Fibroblast of lung (primary cell): ENCODE measurements at places on chromosomes 16 and 17. TPM values are rescaled to one million over a fixed set of nuclear protein-coding genes. Genes with fewer than 3 reads are reported as not detected.

DNA sequence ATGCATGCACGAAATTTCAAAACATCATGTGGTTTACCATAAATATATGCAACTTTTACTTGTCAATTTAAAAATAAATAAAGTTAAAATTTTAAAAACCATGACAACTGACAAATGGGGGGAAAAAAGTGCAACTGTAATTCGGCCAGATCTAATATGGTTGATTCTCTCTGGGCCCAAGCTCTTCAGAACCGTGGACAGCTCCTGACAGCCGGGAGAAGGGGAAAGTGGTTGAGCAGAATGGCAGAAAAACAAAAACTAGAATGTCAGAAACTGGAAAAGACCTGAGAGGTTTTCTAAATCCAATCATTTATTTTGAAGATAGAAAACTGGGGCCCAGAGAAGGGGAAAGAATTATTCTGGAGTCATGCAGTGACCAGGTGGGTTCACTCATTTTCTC is 126.6 kb downstream of the TMEM132E start:
- peak; percentile 4 for DNase-seq

DNA sequence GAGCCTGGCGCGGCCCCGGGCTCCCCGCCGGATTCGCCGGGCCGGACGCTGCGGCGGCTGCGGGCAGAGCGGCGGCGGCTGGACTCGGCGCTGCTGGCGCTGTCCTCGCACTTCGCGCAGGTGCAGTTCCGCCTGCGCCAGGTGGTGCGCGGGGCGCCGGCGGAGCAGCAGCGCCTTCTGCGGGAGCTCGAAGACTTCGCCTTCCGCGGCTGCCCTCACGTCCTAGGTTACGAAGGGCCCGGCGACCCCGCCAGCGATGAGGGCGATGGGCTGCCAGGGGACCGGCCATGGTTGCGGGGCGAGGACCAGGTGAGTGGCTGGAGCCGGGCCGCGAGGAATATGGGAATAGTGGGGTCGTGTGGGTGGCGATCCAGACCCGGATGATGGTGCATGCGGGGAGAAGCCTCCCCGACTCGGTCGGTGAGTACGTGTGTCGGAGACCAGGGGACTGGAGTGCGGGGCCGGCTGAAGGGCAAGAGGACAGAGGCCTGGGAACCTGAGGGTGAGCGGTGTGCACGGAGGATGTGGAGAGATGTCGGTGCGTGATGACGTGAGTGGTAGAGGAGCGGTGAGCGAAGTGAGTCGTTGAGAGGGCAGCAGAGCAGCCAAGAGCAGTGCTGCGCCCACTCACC is 517 bp downstream of the RUNDC1 start:
- DNase-seq: peak; percentile 68

GRCh38 chr17:12789075-12789480 is 220 bp upstream of the ARHGAP44 start:
- DNase-seq: no peak

DNA sequence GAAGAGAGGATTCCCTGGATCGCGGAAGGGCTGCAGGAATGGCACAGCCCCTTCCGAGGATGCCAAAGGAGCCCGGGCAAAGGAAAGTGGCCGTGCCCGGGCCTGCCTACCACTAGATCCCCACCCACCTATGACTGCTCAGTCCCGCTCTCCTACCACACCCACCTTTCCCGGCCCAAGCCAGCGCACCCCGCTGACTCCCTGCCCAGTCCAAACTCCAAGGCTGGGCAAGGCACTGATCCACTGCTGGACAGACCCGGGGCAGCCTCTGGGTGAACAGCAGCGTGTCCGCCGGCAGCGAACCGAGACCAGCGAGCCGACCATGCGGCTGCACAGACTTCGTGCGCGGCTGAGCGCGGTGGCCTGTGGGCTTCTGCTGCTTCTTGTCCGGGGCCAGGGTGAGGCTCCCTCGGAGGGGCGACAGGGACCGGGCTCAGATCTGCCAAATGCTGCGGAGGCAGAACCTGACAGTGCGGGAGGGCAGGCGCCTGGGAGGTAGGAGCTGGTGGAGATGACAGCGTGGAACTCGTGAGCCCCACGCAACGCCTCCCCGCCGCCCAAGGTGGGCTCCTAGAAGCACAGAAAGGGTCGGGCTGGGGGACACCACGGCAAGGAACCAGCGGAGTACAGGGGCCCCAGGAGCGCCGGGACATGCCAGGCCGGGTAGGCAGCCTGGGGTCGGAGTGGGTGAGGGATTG is at the start of gene CES2:
Gene CES2, plus strand, starts transcription at position 203 of the 698 bp plus-strand sequence. Its CDS starts 120 bp downstream, at position 323.
- DNase-seq: peak; percentile 46

FTSJ3 gene
- polyA plus RNA-seq: 37.8 and 62.2 TPM in 2 replicates

FLYWCH1 gene
- polyA plus RNA-seq: 12.0 and 16.4 TPM in 2 replicates
